HCT116 (cell line): ENCODE measurements at places on chromosomes 1 and 21. TPM values are rescaled to one million over a fixed set of nuclear protein-coding genes. Genes with fewer than 3 reads are reported as not detected.

- no peak for DNase-seq
These were observed 121.7 kb downstream of the DMRTB1 start for GRCh38 chr1:53580739-53581475.

DNA sequence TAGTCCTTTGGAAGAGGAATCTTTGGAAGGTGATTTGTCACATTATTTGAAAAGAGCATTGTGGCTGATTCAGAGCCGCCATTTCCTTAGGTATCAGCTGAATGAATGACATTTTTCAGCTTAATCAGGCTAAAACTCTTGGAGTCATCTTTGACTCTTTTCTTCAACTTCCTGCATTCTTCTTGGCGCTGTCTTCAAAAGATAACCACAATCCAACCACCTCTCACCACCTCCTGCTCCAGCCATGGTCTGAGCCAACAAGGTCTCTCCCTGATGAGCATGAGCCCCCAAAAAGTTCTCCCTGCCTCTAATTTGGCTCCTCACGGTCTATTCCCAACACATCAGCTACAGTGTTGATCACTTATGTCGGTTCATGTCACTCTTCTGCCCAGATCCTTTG lies 297.6 kb upstream of the RUNX1 start:
- DNase-seq = no peak

- DNase-seq = no peak
These were observed 5.7 kb downstream of the RSPO1 start for GRCh38 chr1:37629008-37629407.

The IVL gene
- total RNA-seq = not detected

- DNase-seq = no peak
These were observed 3.6 kb downstream of the MYOG start for GRCh38 chr1:203082231-203082505.

DNA sequence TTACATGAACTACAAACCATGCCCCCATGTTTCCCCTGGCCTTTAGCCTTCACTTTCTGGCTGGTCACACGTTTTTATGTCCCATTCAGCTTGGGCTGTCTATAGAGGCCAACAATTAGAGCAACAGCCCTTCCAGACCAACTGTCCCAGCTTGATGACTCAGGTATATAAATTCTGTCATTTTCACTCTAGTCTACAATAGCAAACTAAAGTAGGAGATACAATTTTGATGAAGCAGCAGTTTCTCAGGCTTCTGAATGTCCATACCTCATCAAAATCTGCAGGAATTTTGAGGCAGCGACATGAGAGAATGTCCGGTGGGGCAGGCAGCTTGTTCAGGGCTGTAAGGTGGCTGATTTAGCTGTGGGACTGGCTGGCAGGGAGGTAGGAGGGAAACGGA lies 45.6 kb upstream of the VAV3 start:
- no peak for DNase-seq

- no peak for DNase-seq
These were observed 3.6 kb upstream of the KCNT2 start for GRCh38 chr1:196611873-196612272.

DNA sequence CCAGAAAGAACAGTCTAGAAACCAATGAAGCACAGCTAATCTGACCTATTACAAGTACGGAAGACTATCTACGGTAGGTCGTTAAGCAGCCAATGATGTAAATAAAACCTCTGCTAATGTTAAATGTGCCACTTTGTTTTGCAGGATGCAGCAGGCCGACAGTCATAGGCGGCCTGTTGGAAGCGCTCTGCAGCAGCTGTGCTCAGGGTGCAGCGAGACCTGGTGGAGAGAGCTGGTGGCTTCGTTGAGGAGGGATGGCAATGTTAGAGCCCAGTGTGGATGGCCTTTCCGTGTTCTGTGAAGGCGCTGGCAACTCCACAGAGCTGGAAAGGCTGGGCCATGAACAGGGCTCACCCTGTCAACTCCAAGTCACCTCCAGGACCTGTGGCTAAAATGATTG lies 87.3 kb downstream of the PCP4 start:
- DNase-seq = no peak

The LDLRAD1 gene
- 0.30 TPM for total RNA-seq

- no peak for DNase-seq
These were observed 3.2 kb upstream of the KIAA0040 start for GRCh38 chr1:175195798-175196197.

The LIN28A gene
- total RNA-seq = 1.4 TPM

- DNase-seq = no peak
These were observed 131.8 kb upstream of the GREM2 start for GRCh38 chr1:240743705-240744104.

The RHEX gene
- total RNA-seq = not detected

GRCh38 chr1:53080769-53081168 lies 18.8 kb downstream of the PODN start:
- DNase-seq = no peak

DNA sequence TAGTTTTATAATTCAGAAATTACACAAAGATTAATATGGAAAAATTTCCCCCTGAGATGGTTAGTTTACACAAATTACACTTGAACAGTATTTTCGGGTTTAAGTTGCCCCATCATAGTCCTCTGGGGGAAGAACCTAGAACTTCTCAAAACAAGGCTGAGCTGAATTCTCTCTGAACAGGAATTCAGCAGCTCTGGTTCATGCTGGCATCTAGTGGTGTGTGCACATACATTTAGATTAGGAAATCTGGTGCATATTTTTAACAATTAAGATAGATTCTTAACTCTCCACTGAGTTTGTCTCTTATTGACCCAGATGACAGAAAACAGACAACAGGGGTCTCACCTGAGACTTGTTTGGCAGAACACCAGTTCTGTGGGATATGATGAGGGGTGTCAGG lies 410.7 kb downstream of the DSCAM start:
- no peak for DNase-seq

- DNase-seq = no peak
These were observed 7.3 kb upstream of the GNL2 start for GRCh38 chr1:37602750-37603694.

The KLF17 gene
- total RNA-seq = not detected

The FMO5 gene
- total RNA-seq = 0.27 TPM

The SYT11 gene
- total RNA-seq = 0.17 TPM

GRCh38 chr1:212402666-212403321 lies 11.9 kb downstream of the PACC1 start:
- no peak for DNase-seq

DNA sequence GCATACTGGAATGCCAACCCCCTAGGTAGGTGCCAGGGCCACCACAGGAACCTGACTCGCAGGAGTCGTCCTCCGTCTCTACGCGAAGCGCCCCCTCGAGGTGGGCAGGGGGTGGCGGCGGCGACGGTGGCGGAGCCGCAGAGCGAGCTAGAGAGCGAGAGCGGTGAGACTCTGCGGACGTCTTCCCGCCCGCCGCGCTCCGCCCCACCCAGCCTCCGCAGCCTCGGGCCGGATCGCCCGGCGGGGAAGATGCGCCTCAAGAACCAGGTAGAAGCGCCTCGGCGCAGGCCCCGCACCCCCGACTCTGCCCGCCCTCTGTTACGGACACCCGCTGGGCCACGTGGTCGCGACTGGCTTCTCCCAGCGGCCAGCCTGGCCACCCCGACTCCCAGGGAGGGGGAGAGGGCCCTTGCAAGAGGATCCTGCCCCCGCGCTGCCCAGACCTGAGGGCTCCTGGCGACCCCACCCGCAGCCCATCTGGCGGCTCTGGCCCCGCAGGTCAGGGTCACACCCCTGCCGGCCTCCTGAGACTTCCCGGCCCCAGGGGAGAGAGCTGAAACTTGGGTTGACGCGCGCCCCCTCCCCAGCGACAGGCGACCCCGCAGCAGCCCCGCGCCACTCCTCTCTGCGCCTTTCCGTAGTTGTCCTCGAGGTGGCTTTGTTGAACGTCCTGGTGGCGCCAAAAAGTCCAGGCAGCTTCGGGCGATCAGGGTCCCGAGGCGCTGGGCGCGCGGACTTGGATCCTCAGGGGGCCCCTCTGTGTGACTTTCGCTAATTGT lies 24.4 kb upstream of the AGBL4 start:
- DNase-seq = no peak

- DNase-seq = no peak
These were observed 708.1 kb downstream of the PTPRU start for GRCh38 chr1:29944253-29944905.

GRCh38 chr1:76005765-76006164 lies 68.8 kb upstream of the ST6GALNAC3 start:
- DNase-seq = no peak

DNA sequence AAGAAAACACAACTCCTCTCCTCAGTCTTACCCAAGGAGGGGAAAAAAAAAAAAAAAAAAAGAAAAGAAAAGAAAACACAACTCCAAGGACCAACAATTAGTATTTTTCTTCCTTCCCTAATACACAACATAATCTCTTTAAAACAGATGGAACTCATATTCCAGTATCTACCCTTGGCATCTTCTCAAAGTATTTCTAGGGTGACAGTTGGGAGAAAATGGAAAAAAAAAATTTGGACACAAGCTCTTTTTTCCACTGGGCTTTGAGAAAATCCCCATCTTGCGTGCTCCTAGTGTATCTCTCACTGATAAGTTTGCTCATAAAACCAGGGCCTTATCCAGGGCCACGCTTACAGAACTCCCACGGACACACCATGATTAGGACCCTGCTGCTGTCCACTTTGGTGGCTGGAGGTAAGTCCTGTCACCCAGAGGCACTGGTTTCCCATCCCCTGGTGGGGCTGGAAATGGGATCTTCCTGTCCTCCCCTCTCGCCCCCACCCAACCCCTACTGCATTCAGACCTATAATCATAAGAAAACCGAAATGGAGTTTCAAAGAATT lies at the start of gene CELA2B:
Gene CELA2B (plus strand): TSS at position 353 of the 563 bp plus-strand sequence. CDS start 22 bp downstream, at position 375.
- DNase-seq = no peak

DNA sequence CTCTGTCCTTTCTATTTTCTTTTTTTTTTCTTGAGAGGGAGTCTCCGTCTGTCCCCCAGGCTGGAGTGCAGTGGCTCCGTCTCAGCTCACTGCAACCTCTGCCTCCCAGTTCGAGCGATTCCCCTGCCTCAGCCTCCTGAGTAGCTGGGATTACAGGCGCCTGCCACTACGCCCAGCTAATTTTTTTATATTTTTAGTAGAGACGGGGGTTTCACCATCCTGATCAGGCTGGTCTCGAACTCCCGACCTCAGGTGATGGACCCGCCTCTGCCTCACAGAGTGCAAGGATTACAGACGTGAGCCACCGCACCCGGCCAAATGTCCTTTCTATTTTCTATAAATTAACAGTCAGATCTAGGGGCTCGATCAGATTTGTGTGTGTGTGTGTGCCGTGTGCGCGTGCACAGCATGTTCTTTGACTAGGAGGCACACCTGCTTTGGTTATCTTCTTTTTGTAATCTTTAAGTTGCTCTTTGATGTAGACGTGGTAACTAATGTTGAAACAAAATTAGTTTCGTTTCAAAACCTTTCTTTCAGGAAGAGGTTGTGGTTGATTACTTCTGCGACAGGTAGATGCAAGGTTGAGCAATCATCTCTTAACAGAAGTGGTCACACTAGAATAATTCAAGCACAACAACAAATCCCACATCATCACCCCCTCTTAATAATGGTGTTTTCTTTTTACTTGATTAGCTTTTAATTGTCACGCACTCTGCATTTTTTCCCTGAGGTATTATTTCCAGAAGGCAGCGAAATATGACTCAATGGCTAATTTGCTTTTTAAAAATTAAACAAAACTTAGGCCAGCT lies 779 bp upstream of the DEGS1 start:
- DNase-seq = no peak

DNA sequence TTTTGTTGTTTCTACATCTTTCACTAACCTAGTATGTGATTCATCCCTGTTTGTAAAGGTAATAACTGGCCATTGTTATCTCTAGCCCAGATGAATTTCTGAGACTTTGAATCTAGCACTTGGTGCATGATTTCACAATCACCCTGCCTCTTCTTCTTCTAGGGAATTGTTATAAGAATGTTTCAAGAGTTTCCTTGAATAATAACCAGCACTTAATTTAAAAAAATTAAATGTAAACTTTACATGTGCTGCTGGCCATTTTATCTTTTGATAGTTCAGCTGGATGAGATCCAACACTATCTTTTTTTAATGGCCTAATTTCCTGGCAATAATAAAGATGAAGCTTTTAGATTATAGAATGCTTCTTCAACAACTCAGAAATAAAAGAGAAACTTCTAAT lies 31.8 kb downstream of the UBE2U start:
- no peak for DNase-seq

DNA sequence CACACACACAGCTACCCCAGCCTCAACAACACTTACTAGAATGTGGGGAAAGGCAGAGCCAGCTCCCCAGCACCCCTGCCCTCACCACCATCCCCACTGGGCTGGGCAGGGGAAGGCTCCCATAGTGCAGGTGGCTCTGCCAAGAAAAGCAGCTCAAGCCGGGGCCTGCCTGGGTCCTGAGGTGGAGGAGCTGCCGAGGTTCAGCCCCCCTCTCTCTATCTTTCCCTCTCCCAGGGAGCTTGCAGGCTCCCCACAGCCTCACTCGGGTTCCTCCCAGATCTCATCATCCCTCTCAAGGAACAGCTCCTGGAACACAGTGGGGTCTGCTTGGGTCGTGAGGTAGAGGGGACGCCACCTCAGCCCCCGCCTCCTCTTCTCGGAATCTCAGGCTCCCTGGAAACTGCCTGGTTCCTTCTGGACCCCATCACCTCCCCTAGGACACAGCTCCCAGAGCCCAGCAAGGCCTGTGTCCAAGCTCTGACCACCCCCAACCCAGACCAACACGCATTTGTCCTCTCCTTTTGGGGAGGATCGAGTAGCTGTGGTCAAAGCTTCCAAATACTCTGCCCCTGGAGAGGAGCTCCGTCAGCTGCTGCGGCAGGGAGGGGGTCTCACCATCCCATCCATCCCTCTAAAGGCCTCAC lies 704 bp downstream of the S100A16 start:
- DNase-seq = no peak

DNA sequence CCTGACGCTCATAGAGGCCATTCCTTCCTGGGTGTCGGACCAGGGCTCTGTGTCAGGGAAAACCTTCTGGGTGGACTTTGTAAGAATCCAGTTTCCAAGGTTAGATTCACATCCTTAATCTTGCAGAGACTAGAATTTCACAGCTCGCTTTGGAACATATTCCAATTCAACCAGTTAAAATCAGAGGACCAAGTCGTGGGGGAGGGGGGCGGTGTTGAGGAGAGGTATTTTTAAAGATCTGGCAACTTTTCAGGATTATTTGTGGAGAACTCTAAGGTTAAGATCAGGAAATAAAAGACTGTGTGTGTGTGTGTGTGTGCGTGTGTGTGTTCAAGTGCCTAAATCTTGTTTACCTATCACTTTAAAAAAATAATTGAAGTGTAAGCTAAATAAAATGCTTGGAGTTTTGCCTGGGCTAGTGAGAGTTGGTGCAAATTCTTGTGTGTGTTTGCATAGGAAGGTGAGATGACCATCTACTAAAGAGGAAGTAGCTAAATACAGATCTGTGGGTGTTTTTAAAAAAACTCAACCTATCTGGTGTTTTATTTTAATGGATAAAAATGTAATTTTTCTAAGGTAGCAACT lies 21.8 kb downstream of the TENT5C start:
- no peak for DNase-seq

The PMVK gene
- total RNA-seq = 24.0 TPM

- DNase-seq = peak; percentile 31
These were observed 494.7 kb downstream of the SMYD3 start for GRCh38 chr1:246012341-246012740.

The SPRR5 gene
- not detected for total RNA-seq

- DNase-seq = no peak
These were observed 134.5 kb upstream of the MROH9 start for GRCh38 chr1:170800812-170801211.

- no peak for DNase-seq
These were observed 473.1 kb downstream of the ADGRL2 start for GRCh38 chr1:82273816-82274215.
